ENCODE measurements at places on chromosomes 5 and 9.

DNA sequence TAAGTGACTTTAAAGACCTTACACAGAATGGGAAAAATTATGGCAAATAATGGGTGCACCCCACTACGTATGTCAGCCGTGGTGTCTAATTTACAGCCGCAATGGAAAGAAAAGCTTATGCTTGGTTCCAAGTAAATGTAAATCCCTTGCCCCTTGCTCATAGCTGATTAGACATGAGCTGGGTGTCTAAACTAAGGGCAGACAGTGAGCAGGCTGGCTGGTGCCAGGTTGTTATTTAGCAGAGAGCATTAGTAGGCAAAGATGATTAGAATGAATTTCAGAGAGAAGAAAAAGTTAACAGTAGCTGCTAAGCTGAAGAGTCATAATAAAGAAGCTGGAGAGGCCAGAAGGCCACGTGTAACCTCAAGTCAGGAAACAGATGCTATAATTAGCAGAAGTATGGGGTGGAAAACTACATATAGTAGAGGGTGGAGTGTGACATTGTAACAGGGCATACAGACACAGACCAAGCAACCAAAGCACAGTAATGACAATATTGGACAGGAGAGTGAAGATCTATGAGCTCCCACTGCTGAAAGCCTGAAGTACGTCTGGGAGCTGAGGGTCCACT is 257.7 kb downstream of the MCTP1 start:
- DNase-seq = no peak

DNA sequence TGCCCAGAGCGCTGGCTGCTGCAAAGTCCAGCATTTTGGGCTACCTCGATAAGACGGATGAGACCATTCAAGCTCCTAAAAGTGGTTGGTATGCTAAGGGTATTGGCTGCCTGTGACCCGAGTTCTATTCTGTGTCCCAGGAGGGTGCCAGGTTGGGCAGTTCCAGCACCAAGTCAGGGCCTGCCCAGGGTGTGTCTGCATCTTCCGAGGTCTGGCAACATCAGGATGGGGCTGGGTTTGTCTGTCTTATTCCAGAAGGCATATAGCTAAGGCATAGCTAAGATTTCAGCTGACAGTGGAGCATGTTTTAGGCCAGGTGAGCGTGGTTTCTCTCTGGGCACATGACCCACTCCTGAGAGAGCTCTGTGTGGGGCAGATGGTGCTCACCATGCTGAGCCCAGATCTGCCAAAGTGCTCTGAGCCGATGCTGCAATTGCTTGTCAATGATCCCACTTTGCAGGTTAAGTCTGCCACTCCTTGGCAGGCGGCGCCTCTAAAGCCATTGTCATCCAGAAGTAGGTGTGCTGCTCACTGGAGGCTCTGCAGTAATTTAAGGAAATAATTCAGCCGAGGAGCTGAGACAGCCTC is 7.8 kb downstream of the SLC9A3 start:
- no peak for DNase-seq

DNA sequence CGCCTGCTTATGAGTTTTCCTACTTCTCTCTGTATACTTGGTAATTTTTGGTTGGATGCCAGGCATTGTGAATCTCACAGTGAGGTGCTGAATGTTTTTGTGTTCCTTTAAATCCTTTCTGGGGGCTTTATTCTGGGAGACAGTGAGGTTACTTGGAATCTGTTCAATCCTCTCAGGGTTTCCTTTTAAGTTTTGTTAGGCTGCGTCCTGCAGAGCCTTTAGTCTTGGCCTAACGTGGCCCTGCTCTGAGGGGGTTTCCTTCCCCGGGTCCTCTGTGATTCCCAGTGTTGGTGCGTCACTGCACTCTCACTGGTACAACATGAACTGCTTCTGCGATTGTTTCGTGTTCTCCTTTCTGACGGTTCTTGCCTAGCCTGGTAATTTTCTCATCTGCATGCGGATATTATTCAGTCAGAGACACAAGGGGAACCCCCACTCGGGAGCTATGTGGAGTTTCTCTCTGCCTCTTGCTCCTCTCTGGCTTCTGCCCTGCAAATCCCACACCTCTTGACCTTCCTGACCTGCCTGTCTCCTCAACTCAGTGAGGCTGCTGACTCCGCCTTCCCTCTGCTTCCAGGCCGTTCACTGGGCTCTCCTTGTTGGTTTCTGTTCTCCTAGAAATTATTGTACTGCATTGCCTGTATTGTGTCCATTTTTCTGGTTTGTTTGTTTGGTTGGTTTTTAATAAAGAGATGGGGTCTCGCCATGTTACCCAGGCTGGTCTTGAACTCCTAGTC is 128.1 kb downstream of the DAB2IP start:
- no peak for DNase-seq

- no peak for DNase-seq
Measured at GRCh38 chr9:105854026-105854782, 159.9 kb downstream of the TMEM38B start.

GRCh38 chr5:154829589-154830218 is 20.7 kb downstream of the FAXDC2 start:
- no peak for DNase-seq

GRCh38 chr9:38092200-38092524 is 23.1 kb upstream of the SHB start:
- no peak for DNase-seq

GRCh38 chr5:178271726-178272479 is 39.3 kb upstream of the PHYKPL start:
- DNase-seq = no peak

GRCh38 chr9:81073821-81074220 is 615.5 kb downstream of the TLE1 start:
- DNase-seq = no peak

- no peak for DNase-seq
Measured at GRCh38 chr9:38284039-38284575, 108.4 kb upstream of the ALDH1B1 start.

DNA sequence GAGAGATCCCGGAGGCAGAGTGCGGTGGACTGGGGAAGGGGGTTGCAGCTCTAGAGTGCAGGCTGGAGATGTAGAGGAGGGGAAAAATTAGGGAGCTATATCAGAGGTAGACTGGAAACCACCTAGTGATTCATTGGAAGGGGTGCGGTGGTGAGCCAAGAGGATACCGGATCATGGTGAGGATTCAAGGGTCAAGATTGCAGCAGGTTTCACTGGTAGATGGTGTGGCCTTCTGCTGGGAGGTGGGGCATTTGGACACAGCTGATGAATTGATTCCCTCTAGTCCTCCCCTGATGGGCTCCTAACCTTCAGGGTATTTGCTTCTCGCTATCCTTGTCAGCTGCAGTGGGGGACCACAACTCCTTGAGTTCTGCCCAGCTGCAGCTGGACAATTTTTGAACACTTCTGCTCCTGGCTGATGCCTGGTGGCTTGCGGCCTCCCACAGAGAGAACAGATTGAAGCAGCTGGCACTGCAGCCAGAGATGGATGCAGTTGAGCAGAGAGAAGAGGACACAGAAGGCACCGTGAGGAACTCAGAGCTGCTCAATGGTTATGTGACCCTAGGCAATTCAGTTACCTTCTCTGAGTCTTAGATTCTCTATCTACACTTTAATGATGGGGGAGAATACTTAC is 134.4 kb upstream of the ABCA1 start:
- no peak for DNase-seq

- no peak for DNase-seq
Measured at GRCh38 chr9:109311286-109311685, 9.6 kb downstream of the EPB41L4B start.
